Amniotic stem cell (primary cell): ENCODE measurements at places on chromosomes 12 and 14.

DNA sequence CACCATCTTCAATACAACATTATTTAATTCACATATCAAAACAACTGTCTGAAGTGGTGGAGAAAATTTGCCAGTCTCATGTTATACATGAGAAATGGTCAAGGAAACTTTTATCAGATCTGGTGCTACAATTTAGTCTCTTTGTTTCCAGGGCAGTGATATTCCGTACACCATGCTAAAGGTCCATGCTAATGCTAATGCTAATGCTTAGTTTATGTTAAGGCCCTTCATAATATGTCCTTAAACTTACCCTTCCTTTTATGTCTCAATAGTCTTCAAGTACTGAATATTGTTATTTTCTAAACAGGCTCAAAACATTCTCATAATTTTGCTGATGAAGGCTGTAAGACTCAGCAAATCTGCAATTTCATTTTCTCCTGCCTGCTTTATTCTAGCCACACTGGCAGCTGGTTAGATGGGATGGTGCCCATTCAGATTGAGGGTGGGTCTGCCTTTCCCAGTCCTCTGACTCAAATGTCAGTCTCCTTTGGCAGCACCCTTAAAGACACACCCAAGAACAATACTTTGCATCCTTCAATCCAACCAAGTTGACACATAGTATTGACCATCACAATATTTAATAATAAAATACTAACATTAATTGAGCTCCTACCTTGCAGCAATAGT is 59.8 kb downstream of the TMEM117 start:
- DNase-seq: no peak

DNA sequence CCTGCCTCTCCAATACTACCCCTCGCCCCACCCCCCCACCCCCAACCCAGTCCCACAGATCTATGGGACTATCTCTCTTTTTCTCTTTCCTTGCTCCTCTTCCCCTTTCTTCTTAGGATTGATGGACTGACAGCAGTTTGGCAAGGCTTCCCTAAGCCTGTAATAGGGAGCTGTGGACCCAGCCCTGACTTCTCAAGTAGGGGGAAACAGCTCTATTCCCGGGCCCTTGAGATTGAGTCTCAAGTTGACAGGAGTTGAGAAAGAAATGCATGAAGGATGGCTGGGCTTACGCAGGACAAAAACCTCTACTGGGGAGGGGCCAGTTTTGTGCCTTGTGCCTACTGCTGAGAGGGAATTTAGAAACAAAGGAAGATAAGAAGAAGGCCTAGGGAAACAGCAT is 60.4 kb downstream of the SMUG1 start:
- DNase-seq: no peak

DNA sequence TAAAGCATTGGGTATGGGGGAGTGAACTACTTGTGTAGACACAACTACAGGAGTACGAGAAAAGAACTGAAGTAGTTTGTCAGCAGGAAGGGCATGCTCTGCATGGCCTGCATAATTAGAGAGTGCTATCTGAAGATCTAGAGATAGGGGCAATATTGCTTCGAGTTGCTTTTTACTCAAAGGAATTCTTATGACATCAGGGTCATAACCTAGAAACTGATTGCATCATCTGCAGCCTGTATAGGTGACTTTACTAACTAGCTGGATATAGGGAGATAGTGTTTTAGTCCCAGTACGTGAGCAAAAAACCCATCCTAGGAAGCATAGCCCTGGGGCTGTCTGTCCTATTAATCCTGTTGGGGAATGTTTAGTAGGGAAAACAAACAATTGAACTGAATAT is 39.8 kb downstream of the TMTC3 start:
- DNase-seq: no peak

DNA sequence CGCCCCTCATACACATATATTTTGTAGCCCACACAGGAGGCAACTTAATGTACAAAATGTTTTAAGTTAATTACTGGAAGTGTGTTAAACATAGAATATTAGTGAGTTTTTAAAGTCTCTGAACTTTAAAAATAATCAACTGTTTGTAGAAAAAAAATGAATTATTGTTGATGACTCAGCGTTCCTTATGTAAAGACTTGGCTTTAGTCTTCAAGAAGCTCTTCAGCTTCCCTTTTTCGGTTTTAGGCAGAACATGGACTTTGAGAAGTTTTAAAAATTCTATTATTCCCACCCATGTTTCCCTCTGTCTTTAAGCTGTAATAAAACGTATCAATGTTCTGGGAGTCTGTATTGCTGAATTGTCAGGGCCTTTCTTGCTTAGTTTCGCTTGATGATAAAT is 269.5 kb downstream of the FBXL14 start:
- no peak for DNase-seq

GRCh38 chr12:111256629-111257434 is 112.1 kb downstream of the PHETA1 start:
- DNase-seq: no peak
